ENCODE measurements at places on chromosomes 2 and 18.

DNA sequence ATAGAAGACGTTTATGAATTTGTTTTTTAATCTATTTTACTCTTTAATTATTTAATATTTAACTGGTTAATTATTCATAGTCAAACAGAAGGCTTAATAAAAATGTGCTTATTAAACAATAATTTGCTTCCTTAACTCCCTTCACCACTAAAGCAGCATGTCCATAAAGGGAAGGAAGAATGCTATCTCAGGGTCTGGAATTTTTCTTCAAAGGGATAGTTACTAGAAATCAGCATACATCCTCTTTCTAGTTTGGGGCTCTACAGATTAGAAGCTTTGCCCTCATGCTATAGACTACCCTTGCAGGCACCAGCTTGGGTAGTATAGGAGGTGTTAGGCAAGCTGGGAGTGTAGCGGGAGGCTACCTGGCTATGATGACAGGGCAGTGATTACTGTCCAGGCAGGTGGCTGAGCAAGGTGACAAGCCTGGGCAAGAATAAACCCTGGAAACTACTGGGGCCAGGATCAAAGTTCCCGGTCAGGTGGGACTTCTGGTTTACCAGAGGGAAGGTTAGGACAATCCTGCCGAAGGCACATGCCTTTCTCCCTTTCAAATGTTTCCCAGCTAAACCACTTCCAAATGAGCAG is 276.0 kb upstream of the REV1 start:
- no peak for DNase-seq

GRCh38 chr2:235721625-235722024 is 227.8 kb downstream of the AGAP1 start:
- DNase-seq = no peak

DNA sequence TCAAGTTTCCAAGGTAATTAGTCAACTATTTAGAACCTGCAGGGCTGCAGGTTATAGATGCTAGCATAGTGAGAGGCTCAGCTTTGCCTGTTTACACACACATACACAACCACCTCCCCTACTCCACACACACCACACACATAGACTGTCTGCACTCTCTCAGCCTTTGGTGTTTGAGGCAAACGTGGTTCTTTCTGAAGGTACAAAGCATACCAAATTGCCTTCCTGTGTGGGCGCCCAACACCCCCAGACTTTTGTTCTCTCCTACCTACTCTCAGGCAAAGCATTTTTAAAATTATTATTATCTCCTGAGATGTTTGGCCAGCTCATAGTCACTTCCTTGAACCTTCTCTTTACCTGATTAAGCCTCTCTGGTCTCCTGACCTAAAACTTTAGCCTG is 44.9 kb downstream of the MYO3B start:
- DNase-seq = no peak

DNA sequence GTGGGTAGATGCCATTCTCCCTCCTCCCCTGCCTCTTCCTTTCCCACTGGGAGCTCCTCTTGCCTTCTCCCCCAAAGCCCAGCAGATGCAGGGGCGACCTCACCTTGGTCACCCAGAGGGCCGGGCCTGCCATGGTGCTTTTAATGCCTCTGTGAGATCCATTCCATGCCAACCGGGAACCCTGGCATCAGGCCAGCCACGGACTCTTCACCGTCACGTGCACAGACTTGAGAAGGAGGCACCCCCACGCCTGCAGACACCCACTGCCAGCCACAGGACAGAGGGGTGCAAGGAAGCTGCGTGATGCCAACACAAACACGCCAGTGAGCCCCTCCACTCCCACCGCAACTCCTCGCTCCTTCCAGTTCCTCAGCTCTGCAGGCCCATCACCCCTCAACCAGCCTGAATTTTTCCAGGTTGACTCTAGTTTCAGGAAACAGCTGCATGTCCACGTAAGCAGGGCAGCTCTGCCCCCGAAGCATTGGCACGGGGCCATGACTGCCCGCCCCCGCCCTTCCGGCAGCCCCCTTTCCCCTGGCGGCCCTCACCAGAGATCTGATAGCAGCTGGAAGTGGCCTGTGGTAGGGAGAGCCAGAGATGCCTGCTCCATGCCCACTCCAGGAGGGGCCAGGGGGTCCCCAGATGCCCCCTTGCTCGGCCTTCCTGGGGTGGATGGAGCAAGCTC is 50.8 kb downstream of the DNMT3A start:
- peak; percentile 61 for DNase-seq
